Memory B cell (primary cell): ENCODE measurements at places on chromosomes 5 and 9.

DNA sequence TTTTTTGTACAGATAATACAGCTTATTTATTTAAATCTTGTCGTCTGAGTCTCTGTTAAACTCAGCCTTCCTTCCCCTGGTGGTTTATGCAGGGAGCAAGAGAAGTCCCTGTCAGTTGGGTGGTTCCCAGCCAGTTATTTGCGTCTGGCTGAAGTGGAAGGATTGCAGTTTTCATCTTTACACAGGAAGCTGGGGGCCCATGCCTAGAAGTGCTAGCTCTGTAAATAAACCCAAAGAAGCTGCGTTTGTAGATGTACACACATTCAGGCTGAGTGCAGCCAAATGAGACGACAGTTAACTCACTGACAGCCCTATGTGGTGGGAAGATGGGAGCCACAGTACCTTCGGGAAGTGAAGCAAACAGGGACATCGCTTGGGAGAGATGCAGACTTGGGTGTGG is 122.1 kb downstream of the SAXO1 start:
- no peak for DNase-seq

GRCh38 chr5:142484821-142485387 is 160.1 kb upstream of the SPRY4 start:
- no peak for DNase-seq

GRCh38 chr5:17180864-17181723 is 36.3 kb upstream of the BASP1 start:
- DNase-seq = no peak

DNA sequence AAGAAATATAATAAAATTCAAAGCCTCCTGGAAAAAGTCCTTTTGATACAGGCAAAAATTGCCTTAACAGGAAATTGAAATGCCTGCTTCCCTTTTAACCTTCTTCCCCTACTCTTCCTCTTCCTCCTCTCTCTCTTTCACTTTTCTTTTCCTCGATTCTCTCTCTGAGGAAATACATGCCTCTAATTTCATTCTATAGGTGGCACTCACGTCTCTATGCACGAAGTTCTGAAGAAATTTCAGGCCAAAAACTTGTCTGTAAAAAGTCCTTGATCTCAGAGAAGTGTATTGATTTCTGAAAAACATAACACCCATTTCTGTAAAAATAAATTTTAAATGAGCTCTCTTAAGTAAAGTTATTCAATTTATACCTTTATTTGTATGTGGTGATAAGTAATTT is 371.7 kb upstream of the IRX4 start:
- DNase-seq = no peak

DNA sequence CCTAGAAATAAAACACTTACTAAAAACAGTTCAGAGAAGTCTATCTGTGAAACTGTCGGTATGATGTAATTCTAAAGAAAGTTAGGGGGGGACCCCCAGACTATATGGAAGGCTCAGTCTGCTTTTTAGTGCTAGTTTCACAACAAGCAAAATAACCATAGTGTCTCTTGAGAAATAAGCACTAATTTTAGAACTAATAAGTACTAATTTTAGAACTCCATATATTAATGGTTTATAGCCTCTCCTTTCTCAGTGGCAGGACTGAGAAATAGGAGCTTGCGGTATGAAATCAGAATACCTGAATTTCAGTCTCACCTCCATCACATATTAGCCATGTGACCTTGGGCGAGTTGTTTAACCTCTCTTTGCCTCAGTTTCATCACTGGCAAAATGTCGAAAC is 1.4 kb upstream of the PHF24 start:
- no peak for DNase-seq

- no peak for DNase-seq
These were observed 6.4 kb downstream of the PRKAA1 start for GRCh38 chr5:40791715-40792139.

DNA sequence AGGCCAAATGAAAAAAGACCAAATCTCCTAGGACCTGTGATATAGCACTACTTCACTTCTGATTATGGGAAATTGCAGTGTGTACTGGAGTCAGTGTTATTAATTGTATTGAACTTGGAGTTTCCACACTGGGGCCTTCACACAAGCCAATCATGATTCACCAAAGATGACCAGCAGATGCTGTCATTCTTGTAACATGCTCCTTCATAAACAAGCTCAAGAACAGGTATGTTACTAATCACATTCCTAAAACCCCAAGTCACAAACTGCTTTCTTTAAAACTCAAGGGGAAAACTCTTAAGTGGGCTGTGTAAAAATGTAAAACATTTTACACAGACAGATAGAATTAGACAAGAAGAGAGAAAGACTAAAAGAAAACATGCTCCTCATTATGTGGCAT is 5.6 kb downstream of the KLHL3 start:
- DNase-seq = no peak

DNA sequence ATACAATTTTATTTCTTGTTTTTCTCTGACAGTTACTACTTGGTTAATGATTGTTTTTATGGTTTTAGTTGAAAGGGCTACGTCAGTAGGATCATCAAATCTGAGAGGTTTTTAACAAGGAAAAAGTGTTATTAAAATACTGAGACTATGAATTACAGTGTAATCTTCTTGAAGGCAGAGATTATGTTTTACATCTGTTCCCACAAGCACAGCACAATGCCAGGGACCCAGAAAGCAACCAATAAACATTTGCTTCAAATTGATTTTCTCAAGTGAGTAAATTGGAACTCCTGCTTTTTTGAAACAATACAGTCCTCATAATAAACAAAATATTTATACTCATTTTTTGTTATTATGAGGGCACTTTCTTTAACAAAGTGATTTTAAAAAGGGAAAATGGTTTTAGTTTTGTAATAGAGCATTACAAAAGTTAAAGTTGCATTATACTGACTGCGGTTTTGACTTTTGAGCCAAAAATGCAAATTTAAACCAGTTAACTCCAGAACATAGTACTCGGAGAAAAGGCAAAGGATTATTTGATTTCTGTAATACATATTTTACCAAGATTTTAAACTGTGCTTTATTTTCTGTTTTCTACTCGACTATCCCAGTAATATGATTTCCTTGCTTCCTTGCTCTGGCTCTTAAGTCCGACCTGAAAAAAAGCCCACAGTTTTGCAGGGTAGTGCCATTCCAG is 176.9 kb downstream of the GDNF start:
- no peak for DNase-seq

- DNase-seq = no peak
These were observed 18.4 kb upstream of the VPS13A start for GRCh38 chr9:77158772-77159513.

DNA sequence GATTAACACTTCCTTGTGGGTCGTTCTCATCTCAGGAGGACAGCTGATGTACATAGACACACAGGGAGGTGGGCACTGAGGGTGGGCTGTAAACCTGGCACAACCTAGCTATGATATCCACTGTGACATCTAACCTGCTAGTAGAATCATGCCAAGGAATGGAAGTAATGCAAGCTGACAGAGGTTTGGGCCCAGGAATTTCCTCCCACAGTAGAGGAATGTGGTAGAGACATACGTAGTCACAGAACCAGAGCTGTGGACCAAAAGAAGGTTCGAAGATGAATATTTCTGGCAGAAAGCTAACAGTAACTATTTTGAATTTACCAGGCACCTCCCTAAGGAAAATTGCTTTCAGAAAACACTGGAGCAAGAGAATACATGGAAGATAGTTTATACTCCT is 15.2 kb upstream of the DNAJC25 start:
- no peak for DNase-seq

DNA sequence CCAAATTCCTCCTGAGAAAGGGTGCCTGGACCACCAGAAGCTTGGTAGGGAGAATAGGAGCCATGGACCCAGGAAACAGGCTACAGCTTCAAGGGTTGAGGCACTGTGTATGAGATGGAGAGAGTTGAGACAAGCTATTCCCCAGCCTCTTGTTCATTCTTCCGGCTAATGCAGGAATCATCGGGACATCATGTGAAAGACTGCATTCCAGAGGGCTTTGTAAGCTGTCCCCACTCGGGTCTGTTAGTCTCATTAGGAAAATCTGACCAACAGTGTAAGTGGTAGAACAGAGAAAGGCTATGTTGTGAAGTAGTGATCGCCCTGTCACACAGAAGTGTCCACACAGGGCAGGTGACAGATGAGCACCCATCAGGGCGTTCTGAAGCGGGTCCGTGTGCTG is 81.4 kb downstream of the GABBR2 start:
- DNase-seq = no peak

DNA sequence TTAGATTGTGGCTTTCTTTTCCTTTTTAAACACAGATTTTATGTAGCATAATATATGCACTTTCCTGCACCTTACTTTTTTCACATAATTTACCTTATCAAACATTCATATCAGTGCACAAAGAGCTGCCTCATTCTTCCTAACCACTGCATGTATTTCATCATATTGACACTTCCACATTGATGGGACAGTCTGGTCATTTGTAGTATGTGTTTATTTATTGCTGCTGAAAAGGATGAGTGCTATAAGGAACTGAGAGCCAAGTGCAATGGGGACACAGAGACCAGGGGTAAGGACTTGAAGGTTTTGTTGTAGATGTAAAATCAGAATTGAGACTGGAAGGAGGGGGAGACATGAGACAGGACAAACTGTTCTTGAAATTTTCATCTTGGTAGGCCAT is 193.8 kb downstream of the SMARCA2 start:
- no peak for DNase-seq

GRCh38 chr5:82793808-82794419 is 283.3 kb downstream of the TMEM167A start:
- no peak for DNase-seq

- no peak for DNase-seq
These were observed 16.5 kb upstream of the CXXC5 start for GRCh38 chr5:139631520-139632165.

DNA sequence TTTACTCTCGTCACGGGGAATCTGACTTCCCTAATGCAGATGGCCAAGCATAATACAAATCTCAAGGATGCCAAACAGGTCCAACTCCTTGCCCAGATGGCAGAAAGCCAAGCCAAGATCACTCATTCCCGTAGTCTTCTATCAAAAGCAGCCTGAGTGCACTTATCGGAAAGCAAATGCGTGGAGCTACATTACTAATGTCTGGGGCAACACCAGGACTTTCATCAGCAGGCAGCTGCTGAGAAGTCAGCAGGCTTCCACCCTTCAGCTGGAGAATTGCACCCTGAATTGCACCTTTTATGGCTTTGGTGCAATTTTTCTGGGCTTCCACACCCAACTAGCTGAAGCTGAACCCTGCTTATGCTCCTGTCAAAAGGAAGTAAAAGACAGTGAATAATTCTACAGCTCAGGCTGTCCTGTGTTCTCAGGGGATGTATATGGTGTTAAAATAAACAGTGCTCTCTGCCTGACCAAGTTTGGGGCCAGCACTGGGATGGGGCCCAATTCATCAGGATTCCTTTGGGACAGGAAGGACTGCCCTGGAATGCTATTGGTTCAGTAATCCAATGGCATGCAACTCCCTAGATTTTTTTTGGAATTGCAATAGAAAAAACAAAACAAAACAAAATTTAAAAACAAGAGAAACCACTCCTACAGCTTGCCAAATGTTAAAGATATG is 92.6 kb downstream of the DPYSL3 start:
- no peak for DNase-seq

DNA sequence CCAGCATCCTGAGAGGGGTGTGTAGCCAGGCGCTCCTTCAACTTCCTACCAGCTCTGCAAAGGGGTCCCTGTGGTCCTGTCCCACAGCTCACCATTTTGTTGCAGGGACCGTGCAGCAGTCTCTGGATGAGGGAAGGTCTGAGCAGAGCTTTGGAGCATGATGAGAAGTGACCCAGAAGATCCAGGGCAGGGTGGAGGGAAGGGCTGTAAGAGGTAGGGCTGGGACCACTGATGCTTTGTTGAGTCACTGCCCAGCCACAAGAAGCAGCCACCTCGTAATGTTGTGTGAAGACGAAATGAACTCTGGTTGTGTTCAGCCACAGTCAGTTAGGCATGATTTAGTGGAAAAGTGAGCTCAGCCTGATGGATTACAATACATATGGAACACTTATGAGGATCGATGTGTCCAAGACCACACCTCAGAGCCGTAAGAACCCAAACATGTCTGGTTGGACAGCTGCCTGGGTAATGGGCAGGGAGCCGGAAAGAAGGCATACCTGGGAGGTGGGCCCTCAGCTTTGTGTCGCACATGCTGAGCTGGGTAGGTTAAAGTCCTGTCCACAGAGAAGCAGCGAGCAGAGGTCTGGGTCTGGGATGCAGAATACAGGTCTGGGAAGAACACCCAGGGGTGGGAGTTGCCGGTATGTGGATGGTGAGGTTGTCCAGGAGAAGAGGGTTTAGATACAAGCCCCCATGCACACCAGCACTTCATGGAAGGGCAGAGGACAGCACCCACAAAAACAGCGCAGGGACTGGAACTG is 250.1 kb downstream of the GADD45G start:
- no peak for DNase-seq

DNA sequence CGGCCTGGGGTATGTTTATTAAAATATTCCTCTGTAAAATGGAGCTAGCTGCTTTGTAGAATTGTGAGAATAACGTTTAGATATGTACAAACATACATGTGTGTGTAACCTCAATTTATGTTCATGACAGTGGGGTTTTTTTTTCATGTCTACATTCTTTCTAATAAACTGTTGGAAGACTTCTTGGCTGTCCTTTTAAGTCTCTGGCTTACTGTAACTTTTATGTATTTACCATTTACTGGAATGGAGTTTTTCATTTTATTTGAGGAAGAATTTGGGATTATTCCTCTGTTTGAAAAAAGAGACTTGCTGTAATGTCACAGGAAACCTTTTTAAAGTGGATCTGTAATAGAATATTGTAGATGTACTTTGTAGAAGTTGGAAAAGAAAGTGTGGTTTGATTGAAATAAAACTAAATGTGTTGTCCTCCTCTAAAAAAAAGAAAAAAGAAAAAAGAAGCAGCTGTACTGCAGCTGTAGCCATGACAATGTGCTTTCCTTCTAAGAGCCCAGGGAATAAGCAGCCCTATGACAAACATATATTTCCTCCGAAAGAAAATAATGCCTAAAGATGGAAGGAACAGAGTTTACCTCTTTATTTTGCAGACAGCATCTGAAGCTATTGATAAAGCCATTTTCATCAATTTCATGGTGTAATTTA is 71.2 kb upstream of the FREM1 start:
- DNase-seq = no peak

DNA sequence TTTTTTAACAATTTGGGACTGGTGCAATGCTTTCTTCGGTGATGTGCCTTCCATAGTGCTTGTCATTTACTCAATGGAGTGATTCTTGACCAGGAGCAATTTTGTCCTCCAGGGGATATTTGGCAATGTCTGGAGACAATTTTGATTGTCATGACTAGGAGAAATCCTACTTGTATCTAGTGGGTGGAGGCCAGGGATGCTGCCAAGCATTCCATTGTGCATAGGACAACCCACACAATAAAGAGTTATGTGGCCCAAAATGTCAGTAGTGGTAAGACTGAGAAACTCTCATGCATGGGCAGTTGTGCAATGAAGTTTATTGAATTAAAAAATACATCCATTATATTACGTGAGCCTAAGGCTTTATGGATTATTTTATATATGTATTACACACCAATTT is 70.5 kb downstream of the FOCAD start:
- DNase-seq = no peak

GRCh38 chr5:104361932-104362331 is 799.3 kb upstream of the NUDT12 start:
- no peak for DNase-seq

- DNase-seq = no peak
These were observed 146.8 kb upstream of the SPEF2 start for GRCh38 chr5:35470866-35471265.
